HT-29 (cell line): ENCODE measurements at places on chromosomes 12 and 14.

GRCh38 chr14:26820572-26820971 is 222.7 kb upstream of the NOVA1 start:
- DNase-seq: no peak

- DNase-seq: no peak
Measured at GRCh38 chr14:56585461-56586084, 6.0 kb downstream of the TMEM260 start.

DNA sequence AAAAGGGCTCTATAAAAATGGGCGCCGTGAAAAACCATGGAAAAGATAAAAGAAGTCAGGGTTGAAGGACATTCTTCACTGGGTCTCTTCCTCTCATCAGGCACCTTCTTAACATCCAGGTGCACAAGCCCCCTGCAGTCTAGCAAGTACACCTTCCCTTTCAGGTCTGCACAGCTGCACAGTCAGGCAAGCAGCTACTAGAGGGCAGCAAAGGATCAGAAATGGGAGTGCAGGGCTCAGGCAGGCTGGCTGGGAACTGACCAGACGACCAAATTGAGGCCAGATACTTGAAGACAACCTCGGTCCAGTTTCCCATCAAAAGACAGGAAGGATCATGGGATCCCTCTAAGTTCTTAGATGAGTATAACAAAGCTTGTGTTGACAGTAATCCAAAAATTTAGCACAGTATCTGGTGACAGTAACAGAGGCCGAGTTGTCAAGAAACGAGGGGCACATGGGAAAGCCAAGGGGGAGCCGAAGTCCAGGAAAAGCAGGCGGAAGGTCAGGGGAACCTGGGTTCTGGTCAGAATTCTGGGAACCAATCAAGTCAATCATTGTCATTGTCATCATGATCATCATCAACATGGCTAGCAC is 10.1 kb upstream of the GRIP1 start:
- peak; percentile 62 for DNase-seq

DNA sequence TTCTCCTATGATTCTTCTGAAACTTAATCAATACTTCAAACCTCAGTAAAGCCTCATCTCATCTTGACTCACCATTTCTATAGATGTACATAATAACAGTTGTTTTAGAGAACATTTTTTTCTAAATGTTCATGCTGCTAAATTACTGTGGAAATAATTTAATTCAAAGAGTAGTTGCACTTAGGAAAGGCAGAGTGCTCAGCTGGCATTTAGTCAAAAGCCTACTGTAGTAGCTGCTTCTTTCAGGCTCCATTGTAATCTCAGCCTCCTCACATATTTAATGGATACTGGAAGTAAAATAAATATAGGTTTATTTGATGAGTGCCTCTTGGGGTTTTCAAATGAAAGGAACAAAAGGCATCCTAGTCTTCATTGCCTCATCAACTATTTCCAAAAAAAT is 325.0 kb downstream of the CCER1 start:
- DNase-seq: no peak

GRCh38 chr14:21669284-21669683 is 4.3 kb downstream of the OR4E1 start:
- DNase-seq: no peak

- peak; percentile 56 for DNase-seq
Measured at GRCh38 chr14:44149597-44149996, 357.5 kb downstream of the FSCB start.

DNA sequence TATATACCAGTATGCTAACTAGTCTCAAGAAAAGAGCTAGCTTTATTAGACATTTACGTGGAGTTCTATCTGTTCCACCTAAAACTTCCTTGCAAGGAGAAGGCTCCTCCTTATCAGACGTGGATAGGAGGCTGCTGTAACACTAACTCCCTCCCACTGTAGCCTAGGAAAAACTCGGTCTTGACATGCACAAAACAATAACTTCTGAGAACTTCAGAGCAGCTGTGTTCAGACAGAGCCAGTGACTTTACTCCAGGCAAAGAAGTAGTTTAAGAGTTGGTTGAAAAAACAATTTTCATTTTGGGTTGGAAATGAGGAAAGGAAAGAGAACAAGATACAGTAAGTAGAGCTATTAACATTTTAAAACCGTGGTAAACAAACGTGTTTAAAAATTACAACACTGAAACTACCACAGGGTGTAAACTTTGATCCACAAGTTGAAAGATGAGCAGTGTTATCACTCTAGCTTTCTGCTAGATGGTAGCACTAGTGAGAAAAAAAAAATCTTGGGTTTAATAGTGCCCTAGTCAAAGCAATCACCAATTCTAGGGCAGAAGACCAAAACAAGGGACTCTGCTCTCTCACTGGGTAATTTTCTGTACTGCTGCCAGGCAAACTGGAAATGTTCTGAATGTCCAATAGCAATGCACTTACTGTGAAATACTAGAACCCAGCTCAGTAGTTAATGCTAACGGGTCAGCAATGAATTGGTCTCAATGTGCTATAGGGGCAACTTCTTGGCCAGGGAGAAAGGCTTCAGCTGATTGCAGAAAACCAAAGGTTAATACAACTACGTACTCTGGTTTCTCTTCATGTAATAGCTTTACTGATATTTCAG is 2.4 kb downstream of the ATF7 start:
- no peak for DNase-seq

GRCh38 chr12:116174006-116174405 is 103.5 kb downstream of the MED13L start:
- no peak for DNase-seq

- no peak for DNase-seq
Measured at GRCh38 chr14:61690039-61690438, 5.3 kb upstream of the HIF1A start.

DNA sequence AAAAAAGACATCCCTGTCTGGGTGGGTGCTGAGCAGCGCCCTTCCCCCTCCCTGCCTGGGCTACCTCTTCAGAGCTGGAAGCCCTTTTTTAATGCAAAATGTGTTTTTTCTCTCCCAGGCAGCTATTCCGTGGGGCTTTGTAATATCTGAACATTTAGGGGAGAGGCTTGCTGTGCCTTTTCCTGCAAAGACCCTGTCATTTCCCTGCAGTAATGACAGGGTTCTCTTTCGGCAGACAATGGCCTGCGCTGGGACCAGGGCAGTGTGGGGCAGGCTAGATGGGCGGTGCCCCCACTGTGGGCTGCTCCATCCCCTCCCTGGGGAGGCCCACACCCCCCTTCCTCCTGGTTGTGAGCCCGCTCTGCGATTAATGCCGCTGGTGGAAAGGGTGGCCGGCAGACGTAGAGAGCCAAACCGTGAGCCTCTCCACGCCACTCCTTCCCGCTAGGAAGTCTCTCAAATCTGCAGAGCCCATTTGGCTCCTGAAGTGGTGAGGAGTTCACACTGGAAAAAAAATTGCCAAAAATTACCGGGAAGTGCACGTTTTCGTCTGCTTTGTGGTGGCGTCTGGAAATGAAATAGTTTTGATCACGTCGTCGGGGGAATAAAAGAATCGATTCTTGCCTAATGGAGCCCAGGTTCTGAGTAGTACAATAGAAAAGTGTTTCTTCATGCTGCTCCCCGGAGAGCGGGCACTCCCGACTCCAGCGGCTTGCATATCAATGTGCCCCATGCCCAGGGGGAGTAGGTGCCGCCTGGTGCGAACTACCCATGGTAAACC is 31.5 kb downstream of the KIF26A start:
- no peak for DNase-seq

DNA sequence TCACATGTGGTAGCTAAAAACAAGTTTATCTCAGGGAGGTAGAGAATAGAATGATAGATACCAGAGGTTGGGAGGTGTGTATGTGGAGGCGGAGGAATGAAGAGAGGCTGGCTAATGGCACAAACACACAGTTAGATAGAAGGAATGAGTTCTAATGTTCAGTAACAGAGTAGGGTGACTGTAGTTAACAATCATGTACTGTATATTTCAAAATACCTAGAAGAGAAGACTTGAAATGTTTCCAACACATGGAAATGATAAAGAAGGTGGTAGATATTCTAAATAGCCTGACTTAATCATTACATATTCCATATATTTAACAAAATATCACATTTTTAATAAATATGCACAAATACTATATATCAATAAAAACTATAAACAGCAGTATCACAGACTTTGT is 8.9 kb upstream of the IFNG-AS1 start:
- DNase-seq: no peak

- no peak for DNase-seq
Measured at GRCh38 chr14:60304509-60304908, 55.5 kb downstream of the PPM1A start.

DNA sequence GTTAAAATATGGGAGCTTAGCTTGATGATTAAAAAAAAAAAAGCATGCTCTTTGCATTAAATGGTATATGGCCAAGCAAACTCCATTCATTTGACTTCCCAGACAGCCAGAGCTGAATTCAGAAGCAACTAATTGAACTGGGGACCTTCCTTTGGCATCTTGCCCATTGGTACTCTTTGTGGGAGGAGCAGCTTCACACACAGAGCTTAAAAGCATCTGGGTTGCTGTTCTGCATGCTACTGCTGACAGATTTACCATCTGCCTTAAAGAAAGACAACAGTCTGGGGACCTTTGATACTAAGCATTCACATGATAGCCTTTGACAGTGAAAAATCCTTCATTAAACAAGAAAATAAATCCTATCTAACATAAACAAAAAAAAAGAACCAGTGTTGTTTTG is 977.9 kb downstream of the TMTC2 start:
- peak; percentile 5 for DNase-seq

- DNase-seq: no peak
Measured at GRCh38 chr12:103494051-103494733, 1.6 kb downstream of the C12orf42 start.

GRCh38 chr12:45540661-45541341 is 188.7 kb upstream of the ARID2 start:
- no peak for DNase-seq

DNA sequence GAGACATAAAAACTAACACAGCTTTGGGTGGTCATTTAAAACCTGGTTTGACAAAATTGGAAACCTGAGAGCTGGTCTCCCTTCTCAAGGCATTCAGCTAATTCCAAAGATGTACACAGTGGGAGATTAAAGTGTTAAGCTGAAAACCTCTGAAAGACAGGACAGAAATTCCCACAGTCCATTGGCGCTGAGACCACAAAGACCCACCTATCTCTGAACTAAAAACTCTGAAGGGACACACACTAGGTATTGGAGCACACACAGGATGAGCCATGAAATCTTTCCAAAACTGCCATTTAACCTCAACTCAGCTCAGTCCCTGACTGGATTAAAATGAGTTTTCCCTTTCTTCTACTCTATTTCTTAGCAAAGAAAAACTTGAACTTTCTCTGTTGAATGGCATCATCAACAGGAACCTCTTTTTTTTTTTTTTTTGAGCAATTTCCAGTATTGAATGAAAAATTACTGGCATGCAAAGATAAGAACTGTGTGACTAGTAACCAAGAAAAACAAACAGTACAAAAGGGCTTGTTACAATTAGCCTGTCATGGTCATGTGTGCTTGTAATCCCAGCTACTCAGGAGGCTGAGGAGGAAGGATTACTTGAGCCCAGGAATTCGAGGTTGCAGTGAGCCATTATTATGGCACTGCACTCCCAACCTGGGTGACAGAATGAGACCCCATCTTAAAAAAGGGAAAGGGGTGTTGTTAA is 82.4 kb downstream of the IPO8 start:
- no peak for DNase-seq

DNA sequence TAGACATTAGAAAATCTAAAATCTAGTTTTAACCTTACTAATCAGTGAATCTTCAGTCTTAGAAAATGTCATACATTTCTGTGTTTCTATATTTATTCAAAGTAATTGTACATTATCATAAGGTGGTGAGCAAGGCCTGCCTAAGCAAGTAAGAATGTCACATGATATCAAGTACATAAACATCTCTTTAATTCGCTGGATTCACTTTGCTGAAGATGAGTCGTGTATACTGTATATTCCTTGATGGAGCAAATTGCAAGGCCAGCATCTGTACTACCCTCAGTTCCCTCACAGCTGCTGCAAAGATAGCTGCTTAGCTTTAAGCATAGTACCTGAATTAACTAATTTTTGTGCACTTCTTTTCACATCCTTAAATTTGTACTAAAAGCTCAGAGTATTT is 8.5 kb upstream of the AK7 start:
- DNase-seq: no peak

- DNase-seq: no peak
Measured at GRCh38 chr14:52348776-52349175, 34.7 kb downstream of the PTGER2 start.

GRCh38 chr14:71238835-71239234 is 331.6 kb downstream of the PCNX1 start:
- DNase-seq: no peak

- peak; percentile 40 for DNase-seq
Measured at GRCh38 chr12:104877103-104877705, 80.9 kb downstream of the SLC41A2 start.

GRCh38 chr14:90191154-90191553 is 65.2 kb upstream of the PSMC1 start:
- DNase-seq: no peak

DNA sequence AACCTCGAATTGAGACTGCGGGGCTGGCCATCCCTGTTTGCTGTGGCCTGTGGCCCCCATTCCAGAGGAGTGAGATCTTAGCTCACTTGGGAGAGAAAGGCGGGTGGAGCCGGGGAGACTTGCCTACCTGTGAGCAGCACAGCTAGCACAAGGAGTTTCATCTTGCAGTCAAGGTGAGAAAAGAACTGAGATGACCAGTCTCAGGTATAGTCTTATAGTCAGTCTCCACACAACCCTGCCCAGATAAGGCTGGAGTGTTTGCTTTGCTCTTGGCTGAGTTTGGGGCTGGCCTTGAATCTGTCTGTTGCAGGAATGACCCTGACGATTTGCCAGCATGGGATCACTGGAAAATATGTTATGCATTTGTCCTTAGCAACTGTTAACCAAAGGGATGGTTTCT is at the start of gene PLA2G1B:
Gene PLA2G1B (minus strand): TSS at position 187 of the 400 bp plus-strand sequence. CDS start 26 bp downstream, at position 161.
- no peak for DNase-seq

- DNase-seq: no peak
Measured at GRCh38 chr12:79935624-79936345, 888 bp upstream of the PPP1R12A start.

DNA sequence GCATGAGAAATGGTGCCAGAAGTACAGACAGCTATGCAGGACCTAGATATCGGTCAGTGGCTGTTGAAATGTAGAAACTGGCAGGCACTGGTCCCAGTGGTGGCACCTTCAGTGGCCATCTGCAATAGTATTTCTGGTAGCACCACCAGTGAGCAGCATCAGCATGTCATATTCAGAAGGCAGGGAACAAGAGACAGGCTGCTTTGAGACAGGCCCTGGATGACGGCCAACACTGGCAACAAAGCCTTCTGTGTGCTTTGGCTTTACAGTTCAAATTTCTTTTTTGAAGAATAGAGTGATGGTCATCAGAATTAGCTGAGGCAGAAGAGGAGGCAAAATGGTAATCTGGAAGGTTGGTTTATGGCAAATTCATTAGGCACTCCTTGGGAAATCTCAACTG is 273.4 kb upstream of the SLC16A7 start:
- no peak for DNase-seq

- DNase-seq: no peak
Measured at GRCh38 chr12:57058454-57058853, 8.5 kb upstream of the MYO1A start.
